ENCODE measurements at places on chromosomes 12 and 14. TPM values are rescaled to one million over a fixed set of nuclear protein-coding genes. Genes with fewer than 3 reads are reported as not detected.

- no peak for DNase-seq
Measured at GRCh38 chr14:38297681-38298080, 41.8 kb upstream of the CLEC14A start.

GRCh38 chr12:53973236-53974042 lies 513 bp downstream of the HOXC11 start:
- no peak for DNase-seq

DNA sequence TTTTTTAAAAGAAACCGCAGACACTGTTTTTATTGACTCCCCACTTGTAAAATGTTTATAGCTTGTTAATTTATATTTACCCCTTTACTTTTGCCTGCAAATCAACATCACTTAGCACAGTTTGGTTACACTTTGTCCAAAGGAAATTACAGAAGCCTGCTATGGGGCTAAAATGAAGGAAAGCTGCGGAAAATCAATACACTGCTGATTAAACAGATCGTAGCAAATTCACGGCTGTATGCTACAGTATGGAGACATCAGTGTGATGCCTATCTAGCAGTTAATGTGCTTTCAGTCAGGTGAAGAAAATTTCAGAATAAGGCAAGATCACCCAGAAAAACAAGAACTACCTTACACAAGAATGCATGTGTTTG lies 110.0 kb downstream of the FOXG1 start:
- no peak for DNase-seq

DNA sequence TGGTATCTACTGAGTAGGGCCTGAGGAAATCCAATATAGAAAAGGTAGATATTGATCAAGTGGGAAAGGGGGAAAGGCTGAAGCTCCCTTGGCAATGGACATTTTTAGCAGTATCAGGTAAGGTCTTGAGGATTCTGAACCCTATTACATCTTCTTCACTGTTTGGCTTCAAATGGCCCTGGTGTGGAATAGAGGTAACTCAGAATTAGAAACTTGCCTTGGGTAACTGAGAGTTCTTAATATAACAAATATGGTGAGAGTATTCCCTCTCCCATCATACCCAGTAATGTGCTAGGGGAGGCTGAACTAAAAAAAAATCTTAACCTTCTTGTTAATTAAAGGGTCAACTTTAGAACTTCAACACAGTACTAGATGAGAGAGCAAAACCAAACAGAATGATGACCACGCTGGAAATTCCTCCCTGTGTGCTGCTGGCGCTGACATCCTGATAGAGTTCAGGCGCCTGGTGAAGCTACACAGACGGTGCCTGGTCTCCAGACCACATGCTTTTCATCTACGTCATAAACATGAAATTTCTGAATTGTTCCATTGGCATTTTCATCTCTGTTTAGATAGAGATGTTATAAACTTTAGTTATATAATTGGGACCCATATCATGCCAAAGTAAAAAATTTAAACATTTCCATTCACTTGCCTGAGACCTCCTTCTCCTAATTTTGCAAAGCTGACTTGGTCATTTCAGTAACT lies 128.3 kb downstream of the AKAP6 start:
- DNase-seq, result no peak

DNA sequence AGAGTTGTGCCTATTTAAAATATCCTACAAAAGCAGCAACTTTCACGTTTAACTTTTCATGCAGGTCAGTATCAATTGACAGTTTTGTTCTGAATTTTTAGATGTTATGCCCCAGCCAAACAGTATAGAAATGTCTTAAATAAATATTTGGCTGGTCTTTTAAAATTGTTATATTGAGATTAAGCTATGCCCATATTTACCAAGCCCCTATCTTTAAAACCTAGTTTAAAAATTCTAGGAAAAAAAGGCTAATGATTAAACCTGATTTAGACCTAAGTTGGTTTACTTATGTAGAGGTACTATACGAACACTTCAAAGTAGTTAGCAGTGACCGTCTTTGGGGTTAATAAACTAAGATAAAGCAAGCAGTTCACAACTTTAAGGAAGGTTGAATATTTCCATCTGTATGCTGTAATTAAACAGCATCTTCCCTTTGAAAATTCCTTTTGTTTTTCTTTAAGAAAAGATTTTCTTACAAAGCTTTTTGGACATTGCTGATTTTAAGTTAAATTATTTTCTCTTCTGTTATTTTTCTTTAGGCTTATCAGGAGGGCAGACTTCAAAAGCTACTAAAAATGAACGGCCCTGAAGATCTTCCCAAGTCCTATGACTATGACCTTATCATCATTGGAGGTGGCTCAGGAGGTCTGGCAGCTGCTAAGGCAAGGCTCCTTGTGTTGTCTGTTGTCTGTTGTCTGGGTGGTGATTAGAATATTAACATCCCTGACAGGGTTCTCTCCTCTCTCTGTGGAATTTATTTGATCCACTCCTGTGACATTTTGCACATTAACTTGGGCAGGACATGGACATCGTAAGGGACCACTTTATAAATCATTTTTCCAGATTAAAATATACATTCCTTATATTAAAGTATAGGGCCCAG lies 7.5 kb downstream of the EID3 start:
- no peak for DNase-seq

- DNase-seq, result no peak
Measured at GRCh38 chr12:69828897-69829296, 3.9 kb downstream of the MYRFL start.

DNA sequence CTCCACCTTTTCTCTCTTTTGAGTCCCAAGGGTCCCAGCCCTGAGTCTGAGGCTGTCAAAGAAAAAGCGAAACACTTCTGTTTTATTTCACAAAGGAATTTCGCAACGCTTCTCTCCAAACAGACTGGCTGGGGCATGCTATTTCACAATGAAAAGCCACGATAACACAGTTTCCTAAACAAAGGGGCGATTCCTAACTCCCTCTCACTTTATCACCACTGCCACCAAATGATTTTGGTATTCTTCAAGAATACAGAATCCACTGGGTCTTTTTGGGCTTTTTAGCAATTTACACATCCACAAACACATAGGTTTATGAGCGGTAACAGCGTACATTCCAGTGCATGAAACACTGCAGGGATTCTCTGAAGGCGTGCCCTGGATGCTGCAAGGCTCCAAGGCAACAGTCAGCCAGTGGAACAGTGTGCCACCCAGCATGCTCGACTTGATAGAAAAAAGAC lies 161.2 kb downstream of the DAD1 start:
- DNase-seq, result no peak

DNA sequence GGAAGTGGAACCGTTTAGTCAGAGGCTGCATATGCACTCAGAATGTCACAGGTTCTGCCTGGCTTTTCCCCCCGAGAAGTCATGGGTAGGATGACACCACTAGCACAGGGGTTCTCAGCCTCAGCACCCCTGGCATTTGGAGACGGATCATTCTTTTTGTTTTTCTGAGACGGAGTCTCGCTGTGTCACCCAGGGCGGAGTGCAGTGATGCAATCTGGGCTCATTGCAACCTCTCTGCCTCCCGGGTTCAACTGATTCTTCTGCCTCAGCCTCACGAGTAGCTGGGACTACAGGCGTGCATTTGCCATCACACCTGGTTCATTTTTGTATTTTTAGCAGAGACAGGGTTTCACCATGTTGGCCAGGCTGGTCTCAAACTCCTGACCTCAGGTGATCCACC lies 28.1 kb downstream of the BCL7A start:
- DNase-seq, result no peak

- no peak for DNase-seq
Measured at GRCh38 chr12:115411121-115411520, 727.1 kb upstream of the TBX3 start.

DNA sequence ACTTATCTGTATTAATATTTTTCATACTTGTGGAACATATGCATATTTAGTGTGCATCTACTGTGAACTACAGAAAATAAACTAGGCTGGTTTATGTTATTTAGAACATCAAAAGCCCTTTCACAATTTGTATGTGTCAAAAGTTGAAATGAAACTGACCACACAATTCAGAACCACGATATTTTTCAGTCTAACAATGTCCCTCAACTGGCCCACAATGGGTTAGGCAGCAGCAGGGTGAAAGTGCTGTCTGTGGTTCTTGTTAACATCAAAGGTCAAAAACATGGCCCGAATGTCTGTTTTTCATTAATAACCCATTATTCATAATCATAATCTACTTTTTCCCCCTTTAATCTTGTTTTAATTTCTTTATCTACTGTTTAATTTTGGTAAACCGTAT lies 559.9 kb upstream of the ATP2B1 start:
- no peak for DNase-seq

- DNase-seq, result no peak
Measured at GRCh38 chr12:13253966-13254760, 57.6 kb downstream of the EMP1 start.

GRCh38 chr14:39734306-39734705 lies 302.1 kb upstream of the FBXO33 start:
- no peak for DNase-seq

DNA sequence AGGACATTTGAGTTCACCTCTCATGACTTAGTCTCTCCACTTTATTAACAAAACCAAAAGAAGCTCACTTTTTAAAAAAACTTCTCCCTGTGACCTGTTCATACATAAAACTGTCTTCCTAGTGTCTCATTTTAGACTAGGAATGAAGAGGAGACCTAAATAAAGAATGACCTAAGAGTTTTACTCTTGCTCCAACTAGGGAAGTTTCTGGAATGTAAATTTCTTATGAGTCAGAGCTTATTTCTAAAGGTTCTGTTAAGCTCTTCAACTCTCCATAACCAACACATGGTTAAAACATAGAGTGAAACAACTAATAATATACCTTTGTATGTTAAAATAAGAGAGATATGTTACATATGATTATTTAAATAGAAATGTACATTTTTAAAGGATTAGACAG lies 369.8 kb downstream of the EMP1 start:
- DNase-seq, result no peak

DNA sequence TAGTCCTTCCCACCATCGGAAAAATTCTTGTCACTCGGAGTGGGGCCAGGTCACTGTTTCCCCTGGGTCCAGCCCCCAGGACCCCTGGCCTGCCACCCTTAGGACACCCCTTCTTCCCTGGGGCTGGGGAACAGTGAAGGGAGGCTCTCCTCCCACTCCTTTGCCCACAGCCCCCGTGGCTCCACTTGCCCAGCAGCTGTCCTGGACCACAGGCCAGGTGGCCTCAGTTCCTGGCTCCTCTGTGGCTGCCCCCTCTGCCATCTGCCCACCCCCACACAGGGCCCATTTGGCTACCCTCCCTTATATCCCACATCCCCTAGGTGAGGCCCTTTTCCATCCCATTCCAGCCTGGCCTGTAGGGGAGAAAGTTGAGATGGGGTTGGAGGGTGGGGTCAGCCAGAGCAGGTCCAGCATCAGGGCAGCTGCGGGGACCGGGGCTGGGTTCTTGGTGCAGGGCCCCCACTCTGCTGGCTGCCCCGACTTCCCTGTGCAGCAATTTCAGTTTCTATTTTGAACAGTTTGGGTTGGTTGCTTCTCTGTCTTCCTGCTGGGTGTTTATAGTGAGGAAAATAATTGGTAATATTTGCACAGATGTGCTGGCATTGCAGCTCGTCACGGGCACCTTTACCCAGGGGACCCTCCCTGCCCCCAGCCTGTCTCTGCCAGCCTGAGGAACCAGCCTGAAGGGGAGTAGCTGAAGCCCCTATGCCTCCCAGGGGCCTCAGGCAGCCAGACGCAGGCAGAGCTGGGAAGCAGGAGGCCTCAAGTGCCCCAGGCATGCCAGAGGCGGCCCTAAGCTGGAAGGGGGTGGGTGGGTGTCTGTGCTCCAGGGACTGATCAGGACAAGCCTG lies 23.4 kb downstream of the SYNDIG1L start:
- no peak for DNase-seq

DNA sequence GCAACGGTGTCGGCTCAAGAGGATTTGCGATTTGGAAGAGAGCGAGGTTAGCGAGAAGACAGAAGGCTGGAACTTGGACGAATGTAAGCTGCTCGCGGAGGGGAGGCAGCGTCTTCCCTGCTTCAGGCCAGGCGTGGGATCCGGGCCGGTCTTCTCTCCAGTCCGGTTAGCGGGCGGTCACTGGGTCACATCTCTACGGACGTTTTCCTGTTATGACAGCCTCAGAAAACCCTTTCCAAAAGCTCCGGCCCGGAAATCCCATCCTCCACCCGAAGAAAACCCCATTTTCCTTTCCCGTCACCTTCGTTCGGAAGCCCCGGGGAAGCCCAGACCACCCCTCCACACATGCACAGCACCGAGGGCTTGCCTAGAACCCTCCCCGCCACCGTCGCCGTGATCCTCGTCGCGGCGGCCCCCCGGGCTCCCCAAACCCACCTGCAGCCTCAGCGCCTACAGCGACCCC lies 268 bp downstream of the NDUFB1 start:
- DNase-seq, result no peak

DNA sequence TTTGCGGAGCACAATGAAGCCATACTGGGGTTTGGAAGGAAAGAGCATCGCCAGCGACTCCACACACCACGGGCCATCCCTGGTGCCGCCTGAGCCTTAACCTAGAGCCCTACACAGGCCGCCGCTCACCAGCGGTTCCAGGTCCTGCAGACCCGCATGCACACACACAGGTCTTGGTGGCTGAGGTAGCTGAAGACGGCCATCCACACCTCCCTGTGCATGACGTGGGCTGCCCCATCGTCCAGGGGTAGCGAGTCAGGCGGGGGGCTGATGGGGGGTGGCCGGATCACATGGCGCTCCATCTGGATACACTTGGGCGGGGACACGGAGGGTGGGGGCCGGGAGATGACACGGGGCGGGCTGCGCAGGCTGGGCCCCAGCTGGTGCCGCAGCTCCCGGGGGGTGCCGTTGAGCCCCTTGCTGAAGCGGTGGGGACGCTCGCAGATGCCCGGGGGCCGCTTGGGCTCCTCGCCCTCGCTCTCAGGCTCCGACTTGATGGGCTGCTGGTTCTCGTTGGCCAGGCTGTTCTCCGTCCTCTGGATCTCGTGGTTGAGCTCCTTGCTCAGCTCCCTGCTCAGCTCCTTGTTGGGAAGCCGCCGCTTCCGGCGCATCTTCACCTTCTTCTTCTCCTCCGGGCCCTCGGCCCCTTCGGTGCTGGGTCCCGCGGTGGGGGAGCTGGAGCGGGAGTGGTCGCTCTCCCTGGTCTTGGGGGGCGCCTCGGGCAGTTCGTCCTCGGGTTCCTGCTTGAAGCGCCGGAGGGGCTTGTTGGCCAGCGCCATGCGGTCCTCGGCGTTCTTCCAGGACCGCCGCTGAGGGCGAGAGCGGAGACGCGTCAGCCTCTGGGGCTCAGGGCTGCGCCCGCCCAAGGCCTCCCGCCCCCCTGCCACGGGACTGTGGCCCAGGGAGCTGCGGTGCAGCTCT lies 42.4 kb downstream of the RNF34 start:
- peak; percentile 64 for DNase-seq

The CACNA2D4 gene
- total RNA-seq, result 5.5 TPM

The RNASE7 gene
- not detected for total RNA-seq

The METAP2 gene
- 53.8 TPM for total RNA-seq

The HCAR1 gene
- total RNA-seq, result 0.20 TPM

The SERPINA12 gene
- not detected for total RNA-seq

The CPM gene
- total RNA-seq, result 165 TPM

The TOX4 gene
- total RNA-seq, result 69.4 TPM

The HOXC6 gene
- 1.4 TPM for total RNA-seq

Measured in upper lobe of right lung (tissue), 1 donor.